ENCODE measurements at places on chromosomes 11 and 22. TPM values are rescaled to one million over a fixed set of nuclear protein-coding genes. Genes with fewer than 3 reads are reported as not detected.

The GATD1 gene
- total RNA-seq: 27.5 TPM

The SMIM38 gene
- total RNA-seq: not detected

The OR56A1 gene
- total RNA-seq: not detected

The HOATZ gene
- not detected for total RNA-seq

The TAGLN gene
- 0.54 TPM for total RNA-seq

The LDHAL6A gene
- not detected for total RNA-seq

The OR4D5 gene
- total RNA-seq: not detected

The KRTAP5-1 gene
- total RNA-seq: not detected

The KCTD14 gene
- total RNA-seq: 10.0 TPM

The NFAM1 gene
- total RNA-seq: 0.17 TPM

The OR2AT4 gene
- total RNA-seq: not detected

The DNHD1 gene
- total RNA-seq: 6.7 TPM

The OR52K2 gene
- not detected for total RNA-seq

The MUC6 gene
- total RNA-seq: not detected

The POU2AF2 gene
- total RNA-seq: not detected

The POU2AF1 gene
- total RNA-seq: not detected

The C11orf52 gene
- total RNA-seq: not detected

The KMT2A gene
- total RNA-seq: 20.3 TPM

The CYB5R2 gene
- not detected for total RNA-seq

The GLB1L3 gene
- not detected for total RNA-seq

The CD3G gene
- not detected for total RNA-seq

The GAL3ST1 gene
- 46.3 TPM for total RNA-seq

The CBLIF gene
- total RNA-seq: not detected

The BARX2 gene
- not detected for total RNA-seq

The NAALADL1 gene
- total RNA-seq: not detected

The CDCA5 gene
- 41.7 TPM for total RNA-seq

The HIRA gene
- total RNA-seq: 22.4 TPM

The PDE3B gene
- total RNA-seq: 1.6 TPM

The BIK gene
- total RNA-seq: 27.0 TPM

The ATXN10 gene
- total RNA-seq: 228 TPM

The ANO5 gene
- total RNA-seq: 0.84 TPM

The CECR2 gene
- 0.06 TPM for total RNA-seq

All from Caki2 (cell line).